Aorta (tissue), 5 donors: ENCODE measurements at places on chromosomes 6 and 20. TPM values are rescaled to one million over a fixed set of nuclear protein-coding genes. Genes with fewer than 3 reads are reported as not detected.

Gene SIRPD
- not detected for polyA plus RNA-seq

Gene RHAG
- polyA plus RNA-seq = not detected

Gene CFAP61
- 0.18 TPM for polyA plus RNA-seq

Gene HRH3
- not detected for polyA plus RNA-seq

Gene DHX35
- polyA plus RNA-seq = 4.8 TPM

Gene PPP2R5D
- 31.5 TPM for polyA plus RNA-seq

Gene TMEM14C
- polyA plus RNA-seq = 192 TPM

Gene CLIC1
- 331 TPM for polyA plus RNA-seq

Gene BPIFB2
- not detected for polyA plus RNA-seq

Gene PCSK2
- 0.13 TPM for polyA plus RNA-seq

Gene FOXF2
- polyA plus RNA-seq = not detected

Gene CCM2L
- 0.88 TPM for polyA plus RNA-seq
